ENCODE measurements at places on chromosomes 6 and 20.
A peak's percentile ranks its signal among the peaks of the same experiment; 100 is the strongest.

DNA sequence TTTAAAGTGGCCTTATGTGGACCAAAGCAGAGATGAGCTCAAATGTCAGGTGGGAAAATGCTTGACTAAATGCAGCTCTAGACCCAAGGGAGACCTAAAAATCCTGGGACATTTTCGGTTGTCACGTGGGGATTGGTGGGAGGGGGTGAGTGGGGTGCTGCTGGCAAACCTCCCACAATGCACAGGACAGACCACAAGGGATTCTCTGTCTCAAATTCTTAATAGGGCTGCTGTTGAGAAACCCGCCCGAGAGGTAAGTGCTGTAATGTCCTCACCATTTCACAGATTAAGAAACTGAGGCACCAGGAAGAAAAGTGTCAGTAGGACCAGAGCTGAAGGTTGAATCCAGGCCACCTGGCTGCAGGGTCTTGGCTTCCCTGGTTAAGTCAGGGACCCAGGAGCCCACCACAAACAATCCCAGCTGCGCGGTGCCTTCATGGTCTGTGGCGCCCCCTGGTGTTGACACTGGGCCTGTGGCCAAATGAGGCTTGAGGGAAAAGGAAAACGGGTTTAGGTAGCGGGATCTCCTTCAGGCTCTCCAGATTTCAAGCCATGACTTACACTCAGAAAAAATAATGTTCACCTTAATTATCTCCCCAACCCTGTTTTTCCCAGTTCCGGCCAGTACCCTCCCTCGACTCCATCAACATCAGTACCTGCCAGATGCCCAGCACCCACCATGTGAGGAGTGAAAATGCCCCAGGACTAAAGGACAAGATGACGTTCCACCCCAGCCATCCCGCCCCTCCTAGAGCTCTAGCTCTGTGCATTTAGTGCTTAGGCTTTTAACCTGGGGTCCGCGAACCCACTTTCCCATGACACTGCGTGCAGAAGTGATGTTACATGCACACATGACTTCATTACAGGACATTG is 7.2 kb downstream of the HLA-G start:
- peak; percentile 51 for DNase-seq

DNA sequence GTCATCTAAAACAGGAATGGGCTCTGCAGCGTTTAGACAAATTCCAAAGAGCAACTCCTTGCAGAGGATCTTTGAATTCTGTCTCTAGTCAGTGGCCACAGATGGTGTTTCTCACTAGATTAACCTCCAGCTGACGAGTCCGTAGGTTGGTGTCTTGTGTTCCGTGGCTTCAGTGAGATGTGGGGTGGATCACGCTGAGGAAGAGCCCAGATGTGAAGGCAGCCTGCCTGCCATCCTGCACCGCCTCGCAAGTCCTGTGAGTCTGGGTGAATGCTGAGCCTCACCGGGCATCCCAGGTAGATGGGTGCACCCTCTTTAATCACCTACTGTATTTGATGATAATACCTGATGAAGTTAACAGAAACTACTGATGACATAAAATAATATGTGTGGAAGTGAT is 70.4 kb downstream of the THBS2 start:
- DNase-seq = no peak

DNA sequence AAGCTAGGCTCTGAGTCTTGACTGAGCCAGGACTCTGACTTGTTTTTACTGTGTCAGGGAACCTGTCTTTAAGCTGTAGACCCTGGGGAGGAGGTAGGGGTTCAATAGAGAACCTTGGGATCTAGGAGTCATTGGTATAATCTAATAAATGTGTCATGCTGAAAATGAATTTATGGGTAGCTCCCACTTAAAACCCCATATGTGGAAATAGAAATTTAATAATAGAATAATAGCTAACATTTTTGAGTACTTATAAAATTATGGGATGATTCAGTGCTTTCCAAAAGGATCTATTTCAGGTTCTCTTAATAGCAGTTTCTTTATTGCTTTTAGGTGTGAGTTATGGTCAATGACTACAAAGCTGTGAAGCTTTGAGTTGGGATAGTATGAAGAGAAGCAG is 41.7 kb downstream of the CTNNBL1 start:
- no peak for DNase-seq

DNA sequence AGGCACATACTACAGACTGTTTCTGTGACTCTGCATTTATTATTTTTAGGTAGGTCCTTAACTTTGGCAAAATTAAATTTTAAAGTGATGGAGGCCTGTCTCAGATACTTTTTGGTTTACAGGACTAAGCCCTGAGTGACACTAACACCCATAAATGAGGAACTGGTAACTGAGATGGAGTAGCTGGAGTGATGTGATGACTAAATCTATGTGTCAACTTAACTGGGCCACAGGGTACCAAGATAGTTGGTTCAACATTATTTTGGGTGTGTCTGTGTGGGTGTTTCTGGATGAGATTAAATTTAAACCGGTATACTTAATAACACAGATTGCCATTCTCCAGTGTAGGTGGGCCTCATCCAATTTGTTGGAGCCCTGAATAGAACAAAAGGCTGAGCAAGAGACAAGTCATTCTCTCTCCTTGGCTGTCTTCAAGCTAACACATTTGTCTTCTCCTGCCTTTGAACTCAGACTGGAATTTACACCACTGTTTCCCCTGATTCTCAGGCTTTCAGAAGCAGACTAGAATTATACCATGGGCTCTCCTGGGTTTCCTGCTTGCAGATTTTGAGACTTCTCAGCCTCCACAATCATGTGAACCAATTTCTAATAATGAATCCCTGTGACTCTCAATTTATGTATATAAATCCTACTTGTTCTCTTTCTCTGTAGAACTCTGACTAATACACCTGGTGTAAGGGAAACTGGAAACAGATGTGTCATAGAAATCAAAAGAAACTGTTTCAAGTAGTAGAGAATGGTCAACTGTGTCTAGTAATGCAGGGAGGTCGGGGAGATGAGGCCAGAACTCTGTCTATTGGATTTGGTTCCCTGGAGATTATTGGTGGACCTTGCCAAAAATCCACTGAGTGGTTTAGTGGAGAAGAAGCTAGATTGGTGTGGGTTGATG is 579.2 kb downstream of the EPM2A start:
- DNase-seq = peak; percentile 32

GRCh38 chr6:163412801-163413344 is 1.6 kb upstream of the QKI start:
- no peak for DNase-seq

GRCh38 chr6:164296411-164296810 is 881.9 kb downstream of the QKI start:
- DNase-seq = no peak

DNA sequence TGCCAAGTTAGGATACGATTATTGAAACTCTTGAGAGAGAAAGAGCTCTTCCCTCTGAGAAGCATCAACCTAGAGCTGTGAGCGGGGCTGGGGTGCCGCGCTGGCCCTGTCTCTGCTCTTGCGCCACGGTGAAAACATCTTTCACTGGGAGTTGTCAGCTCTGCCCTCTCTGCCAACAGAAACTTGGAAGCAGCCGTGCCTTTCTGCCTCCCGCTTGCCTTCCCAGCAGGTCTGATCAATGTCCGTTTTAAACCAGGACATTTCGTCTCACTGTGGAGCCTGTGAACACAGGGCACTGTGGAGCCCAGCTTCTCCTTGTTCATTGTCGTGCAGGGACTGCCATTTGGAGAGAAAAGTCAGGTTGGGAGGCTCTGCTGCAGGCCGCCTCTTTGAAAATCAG is 249.2 kb upstream of the PMEPA1 start:
- DNase-seq = peak; percentile 38
